ENCODE measurements at places on chromosomes 16 and 17.

DNA sequence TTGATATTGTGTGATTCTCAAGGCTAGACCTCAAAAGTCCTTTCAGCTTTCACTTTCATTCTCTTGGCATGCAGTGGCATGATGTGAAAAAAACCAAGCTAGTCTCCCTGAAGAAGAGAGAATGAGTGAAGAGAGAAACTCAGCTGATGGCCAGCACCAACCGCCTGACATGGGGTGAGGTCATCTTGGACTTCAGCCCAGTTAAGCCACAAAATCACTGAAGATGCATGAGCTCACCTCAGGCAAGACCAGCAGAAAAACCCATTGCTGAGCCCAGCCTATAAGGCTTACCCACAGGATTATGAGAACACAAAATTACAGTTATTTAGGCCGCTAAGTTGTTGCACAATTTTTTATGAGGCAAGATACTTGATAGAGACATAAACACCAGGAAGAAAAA lies 496.5 kb downstream of the TOX3 start:
- DNase-seq: no peak

- no peak for DNase-seq
Observed at GRCh38 chr17:40157973-40158372, 17.6 kb downstream of the CASC3 start.

- DNase-seq: no peak
Observed at GRCh38 chr17:37650419-37651003, 7.3 kb upstream of the DDX52 start.

DNA sequence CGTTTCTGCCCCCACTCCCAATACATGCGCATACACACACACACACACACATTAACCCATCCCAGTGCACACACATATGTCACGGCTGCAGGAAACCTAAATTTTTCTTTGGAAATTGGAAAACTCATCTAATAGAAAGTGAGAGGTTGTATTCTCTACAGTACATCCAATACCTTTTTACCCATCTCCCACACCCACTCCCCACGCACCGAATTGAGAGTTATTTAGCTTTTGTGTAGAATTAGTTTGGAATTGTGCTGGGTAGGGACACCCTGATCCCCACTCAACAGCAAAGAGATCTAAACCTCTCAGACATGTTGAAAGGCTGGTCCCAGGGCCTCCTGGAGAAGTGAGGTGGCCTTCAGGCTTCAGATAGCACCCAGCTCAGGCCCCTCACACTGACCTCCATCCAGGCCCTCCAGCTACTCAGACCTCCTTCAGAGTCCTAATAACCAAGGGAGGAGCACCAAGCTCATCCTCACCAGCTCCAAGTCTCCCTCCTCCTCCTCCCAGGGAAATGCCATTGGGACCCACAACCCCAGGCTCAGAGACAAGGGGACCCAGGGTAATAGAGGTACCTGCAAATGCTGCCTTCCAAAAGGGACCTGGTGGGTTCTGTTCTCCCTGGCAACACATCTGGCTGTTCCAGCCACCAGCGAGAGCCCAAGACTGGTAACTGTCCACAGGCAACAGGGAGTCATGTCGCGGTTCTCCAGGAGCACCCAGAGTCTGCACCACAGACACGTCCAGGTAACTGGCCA lies 955 bp downstream of the HOXB13 start:
- no peak for DNase-seq

DNA sequence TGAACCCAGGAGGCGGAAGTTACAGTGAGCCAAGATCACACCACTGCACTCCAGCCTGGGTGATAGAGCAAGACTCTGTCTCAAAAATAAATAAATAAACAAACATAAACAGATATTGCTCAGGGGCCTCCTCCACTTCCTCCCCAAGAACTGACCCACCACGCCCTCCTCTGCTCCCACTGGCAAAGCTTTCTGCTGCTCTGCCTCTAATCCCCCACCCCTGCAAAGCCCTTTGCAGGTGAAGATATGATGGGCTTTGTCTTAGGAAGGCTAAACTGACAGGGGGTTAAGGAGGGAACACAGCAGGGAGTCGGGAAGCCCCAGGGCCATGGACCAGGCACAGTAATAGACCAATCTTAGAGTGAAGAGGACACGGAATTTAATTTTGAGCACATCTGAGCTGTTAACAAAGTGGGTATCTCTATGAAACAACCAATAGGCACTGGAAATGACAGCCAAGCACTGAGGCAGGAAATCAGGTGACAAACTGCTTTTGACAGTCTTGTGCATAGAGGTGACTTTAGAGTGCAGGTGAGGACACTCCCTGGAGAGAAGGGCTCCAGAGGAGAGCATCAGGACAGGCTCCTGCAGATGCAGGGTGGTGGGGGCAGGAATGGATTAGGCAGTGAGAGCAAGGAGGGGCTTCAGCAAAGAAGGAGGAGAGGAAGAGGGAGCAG lies 6.4 kb upstream of the CD300LD start:
- no peak for DNase-seq

DNA sequence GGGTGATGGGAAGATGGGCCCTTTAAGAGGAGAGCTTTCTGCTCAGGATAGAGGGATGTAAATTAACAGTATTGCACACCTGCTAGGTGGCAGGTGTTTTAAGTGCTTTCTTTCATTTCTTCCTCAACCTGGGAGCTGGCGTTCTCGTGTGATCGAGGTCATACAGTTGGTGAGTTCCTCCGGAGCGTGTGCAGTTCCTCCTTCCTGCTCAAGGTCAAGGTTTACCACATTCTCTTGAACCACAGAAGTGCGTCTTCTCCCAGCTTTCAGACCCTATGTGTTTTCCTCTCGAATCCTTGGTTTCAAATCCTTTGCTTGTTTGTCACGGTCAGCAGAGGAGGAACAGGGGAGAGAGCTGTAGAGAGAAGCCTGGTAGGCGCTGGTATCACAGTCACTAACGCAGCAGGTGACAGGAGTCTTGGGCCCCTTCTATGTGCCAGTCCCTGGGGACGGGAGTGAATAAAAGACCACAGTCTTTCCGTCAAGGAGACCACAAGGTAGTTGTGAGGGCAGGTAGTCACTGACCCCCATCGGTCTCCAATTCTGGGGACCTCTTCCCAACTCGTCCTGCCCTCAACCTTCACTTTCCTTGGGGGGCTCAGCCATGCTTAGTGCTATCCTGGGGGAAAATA lies 791 bp downstream of the DNAI2 start:
- DNase-seq: peak; percentile 24

DNA sequence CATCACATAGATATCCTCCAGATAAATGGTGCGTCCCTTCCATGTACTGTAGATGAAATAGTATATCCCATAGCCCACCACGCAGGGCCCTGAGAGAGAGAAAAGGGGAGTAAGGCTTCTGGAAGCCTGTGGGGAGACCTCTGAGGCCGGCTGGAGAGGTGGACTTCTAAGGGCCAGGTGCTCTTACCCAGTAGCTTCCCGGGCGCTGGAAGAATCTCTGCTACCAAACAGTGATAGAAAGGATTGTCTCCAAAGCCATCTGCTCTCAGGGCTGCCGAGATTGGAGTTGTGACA lies 718 bp downstream of the SAT2 start:
- DNase-seq: no peak

- DNase-seq: no peak
Observed at GRCh38 chr17:14805348-14805747, 459.8 kb downstream of the PMP22 start.

DNA sequence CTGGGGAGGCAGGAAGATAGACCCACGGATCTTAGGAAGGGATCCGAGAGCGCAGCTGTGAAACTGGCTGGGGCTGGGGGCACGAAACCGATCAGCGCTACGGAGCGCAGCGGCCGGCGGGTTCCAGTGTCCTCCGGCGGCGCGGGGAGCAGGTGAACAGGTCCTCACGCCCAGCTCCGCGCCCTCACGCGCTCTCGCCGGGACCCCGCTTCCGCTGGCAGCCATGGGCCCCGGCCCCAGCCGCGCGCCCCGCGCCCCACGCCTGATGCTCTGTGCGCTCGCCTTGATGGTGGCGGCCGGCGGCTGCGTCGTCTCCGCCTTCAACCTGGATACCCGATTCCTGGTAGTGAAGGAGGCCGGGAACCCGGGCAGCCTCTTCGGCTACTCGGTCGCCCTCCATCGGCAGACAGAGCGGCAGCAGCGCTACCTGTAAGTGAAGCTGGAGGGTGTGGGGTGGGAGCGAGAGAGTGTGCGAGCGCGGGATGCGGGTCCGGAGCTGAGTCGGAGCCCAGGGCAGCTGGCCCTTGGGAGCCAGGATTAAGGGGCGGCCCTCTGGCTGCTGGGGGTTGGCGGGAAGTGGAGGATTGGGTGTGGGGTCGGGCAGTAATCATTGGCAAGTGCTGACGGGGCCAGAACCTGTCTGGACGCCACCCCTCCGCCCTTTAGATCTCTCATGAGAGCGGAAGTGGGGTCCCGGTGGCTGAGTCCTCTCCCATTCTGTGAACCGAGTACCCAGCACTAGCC lies 479 bp downstream of the ITGA3 start:
- DNase-seq: peak; percentile 54

DNA sequence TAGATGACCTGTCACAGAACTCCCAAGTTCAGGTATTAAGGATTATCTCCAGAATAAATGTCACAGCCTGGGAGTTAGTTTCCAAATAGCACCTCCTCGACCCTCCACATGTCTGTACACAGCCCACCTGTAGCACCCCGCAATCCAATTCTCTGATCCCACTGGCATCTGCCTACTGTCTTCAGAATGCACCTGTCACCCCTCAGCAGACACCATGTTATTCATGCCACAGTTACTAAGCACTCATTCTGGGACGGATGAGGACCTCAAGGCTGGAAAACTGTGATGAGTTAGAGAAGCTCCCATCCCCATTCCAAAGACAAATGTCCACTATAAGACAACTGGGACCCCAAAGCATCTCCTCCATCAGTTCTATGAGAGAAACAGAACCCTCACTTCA lies 7.8 kb downstream of the EMP2 start:
- DNase-seq: no peak

GRCh38 chr17:21289902-21290571 lies 5.5 kb downstream of the MAP2K3 start:
- no peak for DNase-seq

DNA sequence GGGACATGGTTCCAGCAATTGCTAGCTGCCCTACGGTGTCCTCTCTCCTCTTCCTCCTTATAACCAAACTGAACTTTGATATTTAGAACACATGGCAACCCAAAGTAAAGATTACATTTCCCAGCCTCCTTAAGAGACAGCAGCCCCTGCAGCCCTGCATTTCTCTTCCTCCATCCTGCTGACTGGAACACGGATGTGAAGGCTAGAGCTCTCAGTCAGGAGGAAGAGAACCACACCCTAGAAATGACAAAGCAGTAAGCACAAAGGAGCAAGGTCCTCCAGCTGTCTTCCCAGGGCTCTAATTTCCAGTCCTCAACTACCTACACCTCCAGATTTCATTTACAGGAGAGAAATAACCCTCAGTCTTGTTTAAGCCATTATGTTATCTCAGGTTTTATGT lies 10.9 kb downstream of the DYNC1LI2 start:
- DNase-seq: no peak

GRCh38 chr16:70701036-70701435 lies 15.2 kb upstream of the MTSS2 start:
- no peak for DNase-seq

GRCh38 chr16:3242709-3243108 lies 7.8 kb upstream of the ZNF200 start:
- DNase-seq: no peak

DNA sequence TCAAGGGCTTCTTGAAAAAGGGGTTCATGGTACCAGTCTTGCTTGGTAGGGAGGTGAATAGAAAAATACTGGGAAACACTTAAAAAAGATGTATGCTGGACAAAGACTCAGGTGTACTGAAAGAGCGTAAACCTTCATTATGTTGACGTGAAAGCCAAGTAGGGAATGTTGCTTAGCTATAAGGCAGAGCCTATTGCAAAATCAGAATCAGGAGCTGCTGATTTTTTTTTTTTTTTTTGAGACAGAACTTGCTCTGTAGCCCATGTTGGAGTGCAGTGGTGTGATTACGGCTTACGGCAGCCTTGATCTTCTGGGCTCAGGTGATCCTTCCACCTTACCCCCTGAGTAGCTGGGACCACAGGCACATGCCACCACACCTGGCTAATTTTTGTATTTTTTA lies 3.9 kb downstream of the TMEM94 start:
- no peak for DNase-seq

DNA sequence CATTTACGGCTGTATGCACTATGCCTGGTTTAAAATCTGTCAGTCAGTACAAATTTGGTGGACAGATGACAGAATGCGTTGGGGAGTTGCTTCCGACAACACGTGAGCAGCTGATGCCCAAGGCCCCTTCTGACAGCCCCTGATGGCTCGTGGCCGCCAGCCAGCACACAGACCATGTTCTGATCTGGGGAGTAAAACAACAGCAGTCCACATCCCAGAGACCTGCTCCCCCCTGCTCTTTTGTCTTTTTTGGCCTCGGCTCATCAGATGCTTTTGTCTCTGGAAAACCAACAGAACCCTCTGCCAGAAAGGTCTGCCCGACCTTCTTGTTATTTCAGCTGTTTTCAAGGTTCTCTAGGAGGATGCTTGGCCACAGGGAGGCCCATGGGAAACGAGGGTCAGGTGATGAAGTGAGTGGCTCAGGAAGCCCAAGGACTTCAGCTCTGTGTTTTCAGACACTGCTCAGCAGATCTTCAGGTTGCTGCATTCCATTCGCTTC lies 10.8 kb downstream of the ARSG start:
- no peak for DNase-seq

DNA sequence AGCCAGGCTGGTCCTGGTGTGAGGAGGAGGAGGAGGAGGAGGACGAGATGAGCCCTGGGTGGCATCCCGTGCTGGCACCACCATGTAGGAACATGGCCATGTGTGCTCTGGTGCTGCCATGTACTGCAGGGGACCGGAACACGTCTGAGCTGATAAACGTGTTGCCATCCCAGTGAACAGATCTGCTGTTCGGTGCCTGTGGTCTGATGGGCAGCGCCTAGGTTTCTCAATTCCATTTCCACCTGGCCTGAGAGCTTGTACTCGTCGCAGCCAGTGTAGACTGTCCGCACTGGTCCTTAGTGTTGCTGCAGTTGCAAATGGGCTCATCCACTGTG lies 28.4 kb upstream of the FOXK2 start:
- no peak for DNase-seq

GRCh38 chr16:14131774-14132695 lies 60.9 kb downstream of the MRTFB start:
- DNase-seq: no peak

DNA sequence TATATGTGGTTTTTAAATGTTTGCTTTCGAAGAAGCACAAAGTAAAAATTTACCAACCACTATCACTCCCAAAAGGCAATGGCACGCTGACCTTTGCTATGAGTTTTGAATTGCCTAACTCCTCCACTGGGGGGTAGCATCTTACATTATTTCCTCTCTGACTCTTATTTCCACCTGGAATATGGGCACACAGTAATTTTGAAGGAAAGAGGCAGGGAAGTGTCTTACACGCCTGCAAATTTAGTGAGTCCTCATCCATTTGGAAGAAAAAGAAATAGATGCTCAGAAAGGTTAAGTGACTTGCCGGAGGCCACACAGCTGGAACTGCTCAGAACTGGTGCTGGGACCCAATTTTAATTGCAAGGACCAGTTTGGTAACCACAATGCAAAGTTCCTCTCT lies 29.9 kb upstream of the IRX6 start:
- DNase-seq: no peak

GRCh38 chr17:29592850-29593551 lies at the start of gene ANKRD13B:
ANKRD13B (plus strand) TSS chr17:29593132; CDS start chr17:29593622, 490 bp downstream.
- peak; percentile 39 for DNase-seq

Data from CD4-positive, alpha-beta T cell treated with Interleukin-12 subunit alpha and Interleukin-12 subunit beta, for 1 hour (primary cell).